Naive thymus-derived CD4-positive, alpha-beta T cell (primary cell): ENCODE measurements at places on chromosomes 3 and 15. TPM values are rescaled to one million over a fixed set of nuclear protein-coding genes. Genes with fewer than 3 reads are reported as not detected.

FOXL2 gene
- polyA plus RNA-seq: not detected

TNFAIP8L3 gene
- polyA plus RNA-seq: not detected

CFAP100 gene
- not detected for polyA plus RNA-seq

PLAAT1 gene
- not detected for polyA plus RNA-seq

LRRC31 gene
- not detected for polyA plus RNA-seq

LRRIQ4 gene
- not detected for polyA plus RNA-seq

SYNM gene
- polyA plus RNA-seq: 0.21 TPM

- DNase-seq: no peak
Measured at GRCh38 chr3:37816271-37816670, 45.4 kb upstream of the CTDSPL start.

DNA sequence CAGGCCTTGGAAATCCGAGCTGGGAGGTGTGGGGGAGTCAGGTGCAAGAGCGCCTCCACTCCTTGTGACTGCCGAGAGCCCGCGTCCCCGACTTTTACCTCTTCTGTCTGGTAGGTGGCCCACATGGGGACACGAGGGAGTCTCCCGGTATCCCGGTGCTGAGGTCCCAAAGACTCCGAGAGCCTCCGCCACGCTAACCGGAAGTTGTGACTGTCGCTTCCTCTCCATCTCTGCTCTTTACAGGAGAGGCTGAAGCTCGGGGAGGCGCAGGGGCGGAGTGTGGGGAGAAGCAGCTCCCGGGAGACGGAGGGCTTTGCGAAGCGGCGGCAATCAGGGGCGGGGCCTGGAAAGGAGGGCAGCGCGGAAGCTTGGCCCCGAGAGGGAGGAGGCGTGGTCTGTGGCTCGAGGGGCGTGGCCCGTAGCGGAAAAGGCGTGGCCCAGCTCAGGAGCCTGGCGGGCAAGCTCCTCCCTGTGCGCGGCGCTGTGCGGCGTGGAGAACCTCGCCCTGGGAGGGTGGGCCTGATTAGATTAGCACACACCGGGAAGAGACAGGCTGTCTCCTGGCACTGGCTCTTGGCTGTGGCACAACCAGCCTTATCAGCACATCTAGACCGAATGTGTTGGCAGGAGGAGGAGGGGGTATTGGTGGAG, 143.9 kb downstream of the GABRB3 start:
- no peak for DNase-seq

GRCh38 chr3:133121450-133121849, 83.3 kb downstream of the TMEM108 start:
- no peak for DNase-seq

GRCh38 chr3:18780959-18781358, 355.8 kb upstream of the SATB1 start:
- peak; percentile 32 for DNase-seq

GRCh38 chr15:79872358-79873017, 24.3 kb downstream of the MTHFS start:
- DNase-seq: no peak

GRCh38 chr15:75578173-75578947, 755 bp downstream of the PTPN9 start:
- DNase-seq: peak; percentile 29

- DNase-seq: no peak
Measured at GRCh38 chr3:56294286-56294685, 174.0 kb downstream of the ERC2 start.

GRCh38 chr3:101095693-101096430, 102.6 kb upstream of the ABI3BP start:
- no peak for DNase-seq

- no peak for DNase-seq
Measured at GRCh38 chr15:27123808-27124207, 152.8 kb downstream of the GABRG3 start.

DNA sequence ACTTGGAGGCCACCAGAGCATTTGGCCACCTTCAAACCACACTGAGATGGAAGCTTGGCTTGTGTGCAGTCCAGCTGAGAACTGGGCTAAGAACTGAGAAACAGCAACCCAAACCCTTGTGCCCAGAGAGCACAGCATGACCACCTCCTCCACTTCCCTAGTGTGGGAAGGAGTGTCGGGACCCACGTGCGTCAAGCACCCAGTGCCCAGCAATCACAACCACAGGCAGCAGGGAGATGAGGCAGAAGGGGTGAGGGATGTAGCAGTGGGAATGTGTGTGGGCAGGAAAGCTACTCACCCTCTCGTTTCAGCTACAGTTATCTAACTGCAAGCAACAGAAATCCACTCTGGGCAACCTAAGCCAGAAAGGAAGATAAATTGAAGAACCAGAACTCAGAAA, 25.0 kb upstream of the RFTN1 start:
- DNase-seq: no peak

DNA sequence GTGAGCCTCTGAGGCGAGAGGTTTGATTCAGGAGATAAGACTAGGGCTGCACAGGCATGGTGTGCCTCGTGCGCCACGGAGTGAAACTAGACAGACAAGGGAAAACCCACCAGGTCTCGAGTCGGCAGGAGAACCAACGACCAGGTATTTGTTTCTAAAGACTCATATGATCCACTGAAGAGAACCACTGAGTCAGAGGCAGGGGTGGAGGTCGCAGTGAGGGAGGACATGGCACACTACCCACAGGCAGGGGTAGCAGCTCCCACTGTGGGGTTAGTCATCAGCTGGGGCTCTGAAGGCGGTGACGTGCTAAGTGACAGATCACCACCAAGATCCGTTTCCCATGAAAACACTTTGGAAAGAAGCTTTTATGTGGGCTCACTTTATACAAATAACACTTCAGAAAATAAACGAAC, 45.7 kb downstream of the CHSY1 start:
- peak; percentile 79 for DNase-seq

DNA sequence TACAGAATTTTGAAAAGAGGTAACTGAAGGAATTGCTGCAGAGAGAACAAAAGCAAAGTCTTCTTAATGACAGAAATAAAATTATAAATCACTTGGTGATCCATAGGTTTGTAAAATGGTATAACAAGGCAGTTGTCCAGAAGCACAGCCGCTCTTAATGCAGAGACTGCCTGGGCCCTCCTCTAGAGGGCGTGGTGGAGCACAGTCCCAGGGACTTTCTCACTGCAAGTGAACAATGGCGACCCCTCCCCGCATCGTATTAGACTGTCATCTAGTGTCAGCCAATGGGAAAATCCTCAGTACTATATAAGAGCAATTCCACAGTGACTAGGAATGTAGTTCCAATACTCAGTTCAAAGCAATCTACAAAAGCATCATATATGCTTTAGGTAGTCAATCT, 26.4 kb upstream of the ZBED2 start:
- DNase-seq: no peak

- no peak for DNase-seq
Measured at GRCh38 chr3:183220828-183221227, 32.2 kb upstream of the B3GNT5 start.

DNA sequence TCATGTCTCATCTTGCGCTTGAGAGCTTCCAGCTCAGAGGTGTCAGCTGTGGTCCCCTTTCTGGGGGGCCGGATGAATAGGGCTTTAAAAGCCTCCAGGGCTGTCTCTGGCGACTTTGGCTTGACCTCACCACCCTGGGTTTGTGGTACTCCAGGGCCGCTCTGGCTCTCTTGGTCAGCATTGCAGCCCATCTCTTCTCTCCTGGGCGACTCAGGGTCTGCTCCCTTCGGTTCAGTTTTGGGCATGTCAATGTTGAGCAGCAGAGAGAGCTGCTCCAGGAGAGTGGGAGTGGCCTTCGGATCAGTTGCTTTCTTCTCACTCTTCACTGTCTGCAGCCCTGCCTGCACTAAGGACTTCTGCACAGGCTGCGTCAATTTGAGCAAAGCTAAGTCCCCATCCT, 127.9 kb downstream of the FMN1 start:
- no peak for DNase-seq

DNA sequence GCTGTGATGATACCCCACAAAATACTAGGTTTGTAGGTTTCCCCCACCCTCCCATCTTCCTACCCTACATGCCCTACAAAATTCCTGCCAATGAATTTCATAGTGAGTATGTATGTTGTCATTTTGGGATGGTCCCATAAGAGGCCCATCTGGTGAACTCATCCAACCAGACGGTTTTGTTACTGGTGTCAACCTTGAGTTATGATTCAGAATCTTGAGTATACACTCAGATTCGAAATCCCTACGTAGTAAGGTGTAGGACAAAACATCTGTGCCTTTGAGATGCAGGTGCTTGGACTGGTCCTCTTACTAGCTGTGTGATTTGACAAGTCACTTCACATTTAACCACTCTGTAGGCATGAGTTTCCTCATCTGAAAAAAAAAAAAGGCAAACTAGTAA, 3.6 kb downstream of the SIAH2 start:
- no peak for DNase-seq

GRCh38 chr15:65134538-65134937, 930 bp upstream of the PDCD7 start:
- no peak for DNase-seq

- DNase-seq: no peak
Measured at GRCh38 chr3:31461426-31461825, 71.3 kb upstream of the STT3B start.

GRCh38 chr15:45855210-45855906, 220.5 kb downstream of the SQOR start:
- DNase-seq: no peak

DNA sequence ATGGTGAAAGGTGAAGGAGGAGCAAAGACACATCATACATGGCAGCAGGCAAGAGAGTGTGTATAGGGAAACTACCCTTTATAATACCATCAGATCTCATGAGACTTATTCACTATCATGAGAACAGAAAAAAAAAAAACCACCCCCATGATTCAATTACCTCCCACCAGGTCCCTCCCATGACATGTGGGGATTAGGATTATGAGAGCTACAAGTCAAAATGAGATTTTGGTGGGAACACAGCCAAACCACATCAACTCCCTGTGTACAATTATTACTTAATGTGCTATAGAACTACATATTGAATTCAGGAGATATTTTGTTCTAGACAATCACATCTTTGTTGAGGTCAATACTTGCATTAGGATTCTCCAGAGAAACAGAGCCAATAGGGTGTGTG, 313.4 kb downstream of the CNTN6 start:
- DNase-seq: no peak

- no peak for DNase-seq
Measured at GRCh38 chr3:23776352-23776891, 29.3 kb upstream of the UBE2E1 start.
